Hindlimb muscle (tissue), 1 donor: ENCODE measurements at places on chromosomes 7 and 10.

GRCh38 chr10:131758062-131758938 lies 142.5 kb upstream of the PPP2R2D start:
- no peak for DNase-seq

DNA sequence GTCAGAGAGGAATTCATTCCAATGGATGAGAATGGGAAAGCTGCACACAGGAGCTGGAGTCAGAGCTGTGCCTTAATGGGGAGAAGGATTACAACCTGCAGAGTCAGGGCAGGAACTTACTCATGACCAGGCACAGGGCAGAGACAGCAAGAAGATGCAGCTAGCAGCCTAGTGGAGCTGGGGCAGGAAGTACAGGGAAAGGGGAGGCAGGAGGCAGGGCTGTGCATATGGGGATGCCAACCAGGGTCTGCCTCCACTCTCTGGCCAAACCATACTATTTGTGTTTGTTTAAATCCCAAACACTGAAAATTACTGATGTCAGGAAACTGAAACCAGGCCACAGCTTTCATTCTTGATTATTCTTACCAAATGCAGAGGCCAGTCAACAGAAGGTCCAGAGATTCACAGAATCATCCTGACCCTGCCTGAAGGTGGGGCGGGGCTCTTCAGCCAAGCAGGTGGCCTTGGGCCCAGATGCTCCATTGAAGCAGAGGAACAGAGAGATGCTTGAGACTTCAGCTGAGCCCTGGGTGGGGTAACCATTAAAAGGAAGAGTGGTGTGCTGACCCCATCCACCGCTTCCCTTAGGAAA lies 461.9 kb downstream of the KCNMA1 start:
- no peak for DNase-seq

DNA sequence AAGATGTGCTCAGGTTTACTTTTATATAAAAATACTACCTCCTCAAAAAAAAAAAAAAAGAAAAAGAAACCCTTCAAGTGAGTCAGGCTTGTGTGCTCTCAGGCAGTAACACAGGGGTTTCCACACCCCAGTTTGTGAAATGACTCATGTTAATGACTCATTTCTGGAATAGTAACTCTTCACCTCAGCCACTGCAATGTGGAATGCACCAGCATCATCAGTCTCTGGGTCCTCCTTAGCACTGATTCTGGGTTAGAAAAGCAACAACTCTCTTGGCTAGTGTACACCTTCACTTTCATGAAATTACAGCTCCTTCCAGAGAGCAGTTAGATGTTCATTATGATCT lies 110.6 kb downstream of the EMX2 start:
- DNase-seq: no peak

DNA sequence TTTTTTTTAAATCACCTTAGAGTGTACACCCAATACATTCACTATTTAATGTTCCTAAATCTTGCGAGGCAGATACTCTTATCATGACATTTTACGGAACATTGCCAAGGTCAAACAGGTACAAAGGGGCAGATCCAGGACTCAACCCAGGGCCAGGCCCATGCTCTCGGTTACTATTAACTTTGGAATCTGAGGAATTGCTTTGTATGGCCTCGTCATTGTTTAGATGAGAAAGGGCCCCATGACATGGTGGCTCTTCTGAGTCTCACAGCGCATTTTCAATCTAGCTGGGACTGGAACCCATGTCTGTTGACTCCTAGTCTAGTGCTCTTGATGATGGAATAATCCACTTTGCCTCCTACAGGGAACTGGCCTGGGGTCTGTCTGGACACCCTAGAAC lies 59.1 kb downstream of the GATA3 start:
- DNase-seq: no peak

GRCh38 chr7:18175801-18176450 lies 148.3 kb upstream of the PRPS1L1 start:
- no peak for DNase-seq

GRCh38 chr7:135161669-135162068 lies 8.8 kb downstream of the CYREN start:
- no peak for DNase-seq

DNA sequence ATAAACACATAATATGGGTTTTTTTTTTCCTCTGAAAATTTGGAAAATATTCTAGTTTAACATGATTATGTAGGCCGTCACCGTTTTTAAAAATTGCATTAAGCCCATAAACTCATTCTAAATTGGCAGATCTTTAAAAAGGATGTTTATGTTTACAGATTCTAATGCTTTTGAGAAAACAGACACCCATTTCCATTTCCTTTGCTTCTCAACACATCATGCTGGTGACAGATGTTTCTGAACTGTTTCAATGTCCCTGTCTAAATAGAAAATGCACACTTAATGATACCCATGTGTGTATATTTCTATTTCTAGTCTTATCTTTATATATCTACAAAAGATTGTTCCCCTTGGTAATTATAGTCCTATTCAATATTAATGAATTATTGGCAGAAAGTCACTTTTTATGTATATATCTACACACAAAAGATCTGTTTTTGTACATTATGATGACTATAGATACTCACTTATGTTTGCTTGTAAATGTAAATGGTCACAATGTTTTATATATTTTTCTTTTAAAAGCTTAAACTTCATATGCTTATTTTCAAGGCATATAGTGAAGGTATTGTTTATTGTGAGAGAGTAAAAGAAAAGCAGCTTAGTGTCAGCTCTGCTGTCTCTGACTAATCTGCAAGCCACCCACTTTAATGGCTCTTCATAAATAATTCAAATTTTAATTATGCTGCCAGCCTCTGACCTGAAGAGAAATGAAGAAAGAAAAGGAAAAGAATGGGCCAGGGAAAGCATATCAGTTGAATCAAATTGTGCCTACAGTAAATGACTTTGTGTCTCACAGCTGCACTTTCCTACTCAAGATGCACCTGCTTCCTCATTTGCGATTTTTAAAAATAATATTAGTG lies 179.4 kb downstream of the CACNA2D1 start:
- no peak for DNase-seq

DNA sequence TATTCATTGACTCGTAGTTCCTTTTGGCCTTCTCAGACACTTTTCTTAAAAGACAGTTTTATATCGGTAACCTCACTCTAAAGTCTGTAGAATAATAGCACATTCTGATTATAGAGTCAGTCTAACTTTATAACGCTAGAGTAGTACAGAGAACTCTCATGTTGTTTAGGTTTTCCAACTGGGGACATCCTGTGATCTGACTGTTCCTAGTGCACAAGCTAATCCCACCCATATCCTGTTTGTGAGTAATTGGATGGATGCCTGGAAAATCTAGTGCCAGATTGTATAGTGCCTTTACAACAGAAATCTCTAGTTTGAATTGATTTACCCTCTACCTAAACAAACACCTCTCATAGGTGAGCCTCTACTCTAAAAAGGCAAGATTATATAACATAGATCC lies 107.4 kb downstream of the ZEB1 start:
- DNase-seq: peak; percentile 14

DNA sequence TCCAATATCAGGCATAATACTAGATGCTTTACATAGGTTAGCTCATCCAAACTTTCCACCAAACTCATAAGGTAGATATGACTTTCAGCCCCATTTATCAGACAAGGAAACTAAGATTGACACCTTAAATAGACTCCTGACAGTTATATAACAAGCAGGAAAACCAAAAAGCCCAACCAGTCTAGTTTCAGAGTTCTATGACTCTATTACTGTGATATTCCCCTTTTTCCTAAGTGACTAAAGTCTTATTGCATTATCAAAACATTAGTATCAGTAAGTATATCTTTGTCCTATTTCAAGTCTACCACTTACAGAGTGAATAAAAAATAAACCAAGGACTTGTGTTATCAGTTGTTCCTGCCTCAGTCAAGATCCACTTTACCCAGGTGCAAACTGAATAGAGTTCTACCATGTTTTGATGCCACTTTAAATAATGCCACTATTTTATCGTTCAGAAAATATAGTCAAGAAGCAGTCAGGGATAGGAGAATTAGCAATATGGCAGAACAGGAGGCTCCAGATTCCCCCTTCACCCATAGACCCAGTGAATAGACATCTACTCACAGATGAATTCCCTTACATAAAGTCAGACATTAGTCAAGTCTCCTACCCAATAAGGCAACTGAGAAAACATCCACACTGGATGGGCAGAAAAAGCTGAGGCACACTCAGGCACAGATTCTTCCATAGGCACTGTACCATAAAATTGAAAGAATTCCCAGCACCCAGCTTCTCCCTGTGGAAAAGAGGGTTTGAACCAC lies 74.1 kb downstream of the CRPPA start:
- DNase-seq: no peak

GRCh38 chr10:110214371-110214826 lies 7.0 kb downstream of the MXI1 start:
- no peak for DNase-seq

DNA sequence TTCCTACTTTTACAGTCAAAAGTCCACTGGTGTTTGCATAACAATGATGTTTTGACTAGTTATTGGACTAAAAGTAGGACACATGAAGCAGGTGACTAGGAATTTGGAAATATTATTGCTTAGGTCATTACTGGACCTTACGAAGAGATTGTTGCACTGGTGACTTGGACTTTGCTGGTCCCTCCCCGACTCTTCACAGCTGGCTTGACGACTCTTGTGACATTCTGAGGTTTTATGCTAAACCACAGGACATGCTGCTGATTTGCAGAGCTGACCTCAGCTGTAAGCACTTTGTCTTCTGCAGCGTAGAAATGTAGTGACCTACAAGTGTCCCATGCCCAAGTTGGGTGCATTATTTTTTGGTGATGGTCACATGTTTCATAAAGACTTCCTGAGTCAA lies 21.9 kb downstream of the PCBD1 start:
- DNase-seq: no peak

DNA sequence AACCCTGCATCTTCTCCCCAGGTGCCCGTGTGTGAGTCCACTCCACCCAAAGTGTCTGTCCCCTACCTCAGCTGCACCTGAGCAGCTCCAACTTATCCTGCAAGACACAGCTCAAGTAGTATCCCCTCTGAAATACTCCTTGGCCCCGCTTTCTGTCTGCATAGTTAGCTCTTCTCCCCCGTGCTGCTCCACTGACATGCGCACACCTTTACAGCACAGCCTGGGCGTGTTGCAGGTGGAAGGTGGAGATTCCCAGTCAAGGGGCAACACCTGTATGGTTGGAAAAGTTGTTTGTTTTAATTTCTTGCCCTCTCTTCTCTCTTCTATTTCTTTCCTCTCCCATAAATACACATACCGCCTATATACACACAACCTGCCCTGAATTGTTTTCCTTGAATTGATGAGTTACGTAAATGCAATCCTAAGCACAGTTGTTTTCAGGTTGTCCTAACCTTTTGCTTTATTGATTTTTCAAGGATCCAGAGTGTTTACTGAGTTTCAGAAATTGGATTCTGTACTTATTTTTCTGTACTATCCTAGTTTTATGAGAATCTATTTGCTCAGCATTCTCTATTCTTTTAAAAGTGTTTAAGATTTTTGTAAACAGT lies 14.9 kb downstream of the MET start:
- DNase-seq: no peak

DNA sequence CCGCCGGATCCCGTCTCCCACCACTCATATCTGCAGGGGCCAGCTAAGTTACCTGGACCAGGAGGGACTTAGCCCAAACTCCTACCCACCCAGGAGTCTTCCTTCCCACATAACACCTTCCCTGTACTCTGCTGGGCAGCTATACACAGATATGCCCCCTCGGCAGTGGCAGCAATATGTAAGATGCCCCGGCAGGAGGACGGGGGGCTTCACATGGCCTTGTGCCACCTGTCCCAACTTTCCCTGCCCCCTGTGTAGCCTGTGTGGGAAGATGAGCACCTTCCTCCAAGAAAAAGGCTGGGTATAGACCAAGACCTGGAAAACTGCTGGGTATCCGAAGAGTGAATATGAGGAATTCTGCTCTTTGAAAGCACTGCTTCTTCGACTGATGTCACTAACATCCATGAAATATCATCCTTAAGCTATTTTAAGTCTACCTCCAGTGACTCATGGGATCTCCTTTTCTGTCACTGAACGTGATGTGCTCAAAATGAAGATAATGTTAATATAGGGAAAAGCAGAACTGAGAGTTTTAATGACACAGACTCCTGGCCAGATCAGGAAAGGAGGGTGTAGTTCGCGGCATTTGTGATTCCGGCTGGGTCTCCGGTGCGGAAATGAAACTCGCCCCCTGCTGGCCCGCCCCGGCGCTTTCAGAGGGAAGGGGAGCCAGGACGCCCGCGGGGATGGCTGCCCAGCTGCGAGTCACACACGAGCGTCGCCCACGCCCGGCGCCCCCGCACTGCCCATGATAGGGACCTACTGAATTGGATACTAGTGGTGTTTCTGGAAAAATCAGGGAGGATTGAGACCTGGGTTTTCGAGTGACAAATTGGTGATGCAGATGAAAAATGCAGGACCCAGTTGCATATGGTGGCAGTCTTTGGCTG lies 256.9 kb upstream of the NFE2L3 start:
- DNase-seq: peak; percentile 46

GRCh38 chr7:5635006-5635405 lies 146.5 kb downstream of the RNF216 start:
- no peak for DNase-seq

GRCh38 chr7:36456548-36456947 lies 66.9 kb downstream of the ANLN start:
- DNase-seq: no peak

- peak; percentile 10 for DNase-seq
These were observed 9.0 kb downstream of the PPP1R17 start for GRCh38 chr7:31695859-31696614.

DNA sequence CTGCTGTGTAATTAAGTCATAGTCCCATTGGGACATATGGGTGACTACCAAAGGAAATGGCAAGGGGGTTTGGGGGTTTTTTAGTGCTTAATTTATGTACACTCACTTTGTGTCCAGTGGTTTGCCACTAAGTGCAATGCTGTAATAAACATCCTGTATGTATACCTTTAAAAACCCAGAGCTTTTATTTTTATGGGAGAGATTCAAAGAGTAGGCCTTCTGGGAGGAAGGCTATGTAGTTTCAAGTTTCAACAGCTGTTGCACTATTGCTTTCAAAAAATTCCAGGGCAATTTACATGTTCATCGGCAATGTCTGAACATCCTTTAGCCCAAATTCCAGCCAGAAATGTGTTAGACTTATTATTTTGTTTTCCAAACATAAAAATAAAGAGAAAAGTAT lies 744.7 kb downstream of the XPNPEP1 start:
- DNase-seq: no peak

DNA sequence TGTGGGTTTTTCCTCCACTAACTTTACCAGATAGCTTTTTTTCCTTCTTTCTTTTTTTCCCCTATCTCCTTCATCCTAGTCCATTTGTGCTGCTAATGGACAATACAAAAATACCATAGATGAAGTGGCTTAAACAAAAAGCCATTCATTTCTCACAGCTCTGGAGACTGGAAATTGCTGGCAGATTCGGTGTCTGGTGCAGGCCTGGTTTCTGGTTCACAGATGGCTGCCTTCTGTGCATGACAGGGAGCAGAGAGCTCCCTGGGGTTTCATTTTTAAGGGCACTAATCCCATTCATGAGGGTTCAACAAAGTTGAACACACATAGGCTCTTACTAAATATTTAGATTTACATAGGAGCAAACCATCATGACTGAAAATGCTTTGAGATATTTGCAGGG lies 467.4 kb downstream of the TYW1 start:
- DNase-seq: no peak

DNA sequence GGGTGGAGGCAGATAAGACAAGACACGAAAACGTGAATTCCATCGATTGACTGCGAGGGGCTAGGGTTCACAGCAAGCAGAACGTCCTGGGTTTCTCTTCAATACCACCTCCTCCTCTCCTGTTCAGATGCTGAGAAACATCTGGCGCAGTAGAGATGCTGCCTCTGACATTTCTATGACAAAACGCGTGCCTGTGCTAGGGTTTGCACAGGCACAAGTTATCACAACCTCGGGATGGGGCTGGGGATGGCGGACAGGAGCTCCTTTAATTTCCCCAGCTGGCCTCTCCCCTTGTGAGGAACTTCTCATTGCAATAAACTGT lies 99.8 kb upstream of the SVIL start:
- no peak for DNase-seq

GRCh38 chr7:80134536-80135308 lies at the start of gene GNAI1:
Gene GNAI1 (plus strand): TSS chr7:80134831. CDS start chr7:80135161, 330 bp downstream.
- DNase-seq: peak; percentile 80
